ENCODE measurements at places on chromosomes 4 and X.

- DNase-seq, result no peak
Measured at GRCh38 chr4:122584519-122584918, 36.3 kb downstream of the IL21 start.

GRCh38 chr4:112647785-112648184 is 10.8 kb downstream of the LARP7 start:
- no peak for DNase-seq

DNA sequence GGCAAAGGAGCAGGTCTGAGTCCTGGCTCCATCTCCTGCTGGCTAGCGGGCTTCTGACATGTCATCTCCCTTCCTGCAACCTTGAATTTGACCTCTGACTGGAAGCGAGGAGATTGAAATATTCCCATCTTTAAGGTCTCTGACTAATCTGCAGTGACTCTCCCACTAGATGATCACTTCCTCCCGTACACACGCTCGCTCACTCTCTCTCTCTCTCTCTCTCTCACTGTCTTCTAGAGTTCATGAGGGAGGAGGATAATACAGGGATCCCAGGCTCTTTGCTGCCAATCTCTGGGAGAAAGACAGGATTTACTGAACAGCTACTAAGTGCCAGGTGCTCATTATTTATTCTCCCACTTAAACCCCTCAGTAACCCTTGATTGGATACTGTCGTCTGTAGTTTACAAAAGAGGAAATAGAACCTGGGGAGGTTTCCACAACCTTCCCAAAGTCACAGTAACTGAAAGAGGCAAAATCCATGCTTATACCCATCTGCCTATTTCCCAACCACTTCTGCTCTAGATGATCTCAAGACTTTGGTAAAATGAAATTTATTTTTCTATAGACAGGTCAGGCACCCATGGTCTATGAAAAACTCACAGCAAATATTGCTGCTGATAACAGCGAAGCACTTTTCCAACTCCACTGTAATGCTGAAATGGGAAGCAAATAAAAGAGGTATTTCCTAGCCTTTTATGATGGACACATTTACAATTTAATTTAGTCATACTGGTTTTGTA is 193.5 kb upstream of the C1QTNF7 start:
- no peak for DNase-seq

DNA sequence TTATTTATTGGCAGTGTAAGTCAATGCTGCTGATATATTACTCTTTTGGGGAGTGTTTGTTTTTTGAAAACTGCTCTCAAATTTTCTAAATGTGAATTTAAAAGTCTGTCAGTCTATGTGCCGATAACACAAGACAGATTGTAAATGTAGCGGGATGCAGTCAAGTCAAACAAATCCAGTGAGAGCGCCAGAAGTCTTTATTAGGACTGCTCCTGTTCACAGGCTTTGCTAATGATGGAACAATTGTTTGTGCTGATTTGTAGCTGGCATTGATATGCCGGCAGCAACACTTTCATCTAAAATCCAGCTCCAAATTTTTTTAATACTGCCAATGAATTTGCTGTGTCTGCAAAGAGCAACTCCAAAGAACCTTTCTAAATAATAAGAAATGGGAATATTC is 78.7 kb upstream of the TET2 start:
- peak; percentile 12 for DNase-seq

GRCh38 chr4:78951862-78952472 is 12.7 kb upstream of the PAQR3 start:
- peak; percentile 59 for DNase-seq

GRCh38 chrX:42920752-42921151 is 142.8 kb upstream of the PPP1R2C start:
- DNase-seq, result peak; percentile 7

Measured in NCI-H510A treated with DMSO at 0.1 percent for 48 hours (cell line).